ENCODE measurements at places on chromosomes 4 and X. TPM values are rescaled to one million over a fixed set of nuclear protein-coding genes. Genes with fewer than 3 reads are reported as not detected.

DNA sequence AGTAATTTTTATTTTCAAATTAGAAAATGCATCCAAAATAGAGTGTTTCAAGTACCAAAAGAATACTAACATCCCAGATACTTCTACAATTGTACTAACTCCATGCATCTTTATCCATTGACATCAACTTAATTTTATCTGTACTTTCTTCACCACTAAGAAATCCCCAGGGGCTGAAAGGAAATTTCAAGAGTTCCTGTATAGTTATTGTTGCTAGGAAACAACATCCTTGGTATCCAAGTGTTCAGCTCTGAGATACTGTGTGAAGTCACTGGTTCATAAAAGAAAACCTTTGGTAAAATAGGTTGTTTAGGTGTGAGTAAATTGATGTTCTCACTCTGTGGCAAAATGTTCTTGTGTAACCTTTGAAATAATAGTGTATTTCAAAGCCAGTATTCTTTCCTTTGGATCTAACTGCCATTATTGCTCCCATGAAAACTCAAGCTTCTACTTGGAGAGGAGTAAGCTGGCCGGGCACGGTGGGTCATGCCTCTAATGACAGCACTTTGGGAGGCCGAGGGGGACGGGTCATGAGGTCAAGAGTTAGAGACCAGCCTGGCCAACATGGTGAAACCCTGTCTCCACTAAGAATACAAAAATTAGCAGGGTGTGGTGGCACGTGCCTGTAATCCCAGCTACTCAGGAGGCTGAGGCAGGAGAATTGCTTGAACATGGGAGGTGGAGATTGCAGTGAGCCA is 72.9 kb downstream of the COMMD8 start:
- no peak for DNase-seq

- DNase-seq = peak; percentile 42
Observed at GRCh38 chr4:72302981-72303704, 265.9 kb downstream of the ADAMTS3 start.

DNA sequence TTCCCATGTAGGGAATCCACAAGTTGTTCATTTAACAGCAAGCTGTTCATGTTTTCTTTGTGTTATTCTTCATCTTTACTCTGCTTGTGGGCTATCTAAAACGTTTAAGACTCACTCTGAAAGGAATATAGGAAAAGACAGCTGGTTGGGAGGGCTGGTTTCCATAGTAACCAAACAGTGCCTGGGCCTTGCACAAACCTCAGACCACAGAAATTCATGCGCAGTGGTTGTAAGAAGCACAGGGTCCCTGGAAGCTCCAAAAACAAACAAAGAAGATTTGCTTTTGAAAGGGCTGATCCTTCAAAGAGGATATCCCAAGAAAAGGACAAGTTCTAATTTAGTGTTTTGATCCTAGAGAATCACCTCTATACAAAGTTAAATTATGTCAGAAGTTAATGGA is 7.8 kb downstream of the SERTM2 start:
- DNase-seq = peak; percentile 31

The DCUN1D4 gene
- 49.3 TPM for polyA plus RNA-seq

DNA sequence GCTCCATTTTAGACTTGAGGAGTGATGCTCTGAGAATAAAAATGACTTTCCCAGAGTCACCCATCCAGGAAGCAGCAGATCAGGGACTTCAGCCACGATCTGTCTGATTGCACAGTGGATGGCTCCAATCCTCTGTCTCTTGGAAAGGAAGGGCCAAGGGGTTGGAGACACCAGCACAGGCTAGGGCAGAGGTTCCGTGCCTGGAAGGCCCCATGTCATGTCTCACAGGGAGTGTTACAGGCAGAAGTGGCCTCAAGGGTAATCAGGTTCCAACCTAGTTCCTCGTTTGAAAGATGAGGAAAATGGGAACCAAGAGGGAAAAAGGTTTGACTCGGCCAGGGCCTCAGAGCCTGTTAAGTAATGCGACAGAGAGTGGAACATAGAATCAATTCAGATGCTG is 160.0 kb downstream of the EFNB1 start:
- DNase-seq = no peak

Data from renal cortex interstitium (tissue), 15 donors.